ENCODE measurements at places on chromosomes 1 and 21.

GRCh38 chr1:244271691-244272308, 179.9 kb downstream of the ADSS2 start:
- DNase-seq, result no peak
- no peak overlapping the region for H3K4me3 ChIP-seq
- H3K27ac ChIP-seq, result no peak overlapping the region
- no peaks in the 10 kb centered on the region for H3K27me3 ChIP-seq
- H3K4me1 ChIP-seq, result no peaks in the 10 kb centered on the region
- no peaks in the 10 kb centered on the region for H3K36me3 ChIP-seq

DNA sequence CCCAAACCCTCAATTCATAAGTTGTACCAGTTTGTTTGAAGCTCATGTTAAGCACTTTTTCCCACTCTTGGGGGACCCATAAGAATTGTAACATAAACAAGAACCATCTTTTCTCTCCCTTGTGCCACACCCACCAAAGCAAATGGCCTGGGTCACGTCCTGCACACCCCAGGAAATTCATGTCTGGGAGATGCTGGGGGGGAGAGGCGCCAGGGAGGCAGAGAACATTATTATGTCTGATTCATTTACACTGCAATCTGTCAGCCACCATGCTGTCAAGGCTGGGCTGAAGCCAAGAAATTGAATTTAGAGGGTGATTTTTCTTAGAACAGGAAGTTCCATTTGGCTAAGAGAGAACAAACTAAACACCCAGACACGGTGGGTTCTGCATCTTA, 37.2 kb upstream of the IPO9 start:
- no peak overlapping the region for H3K4me3 ChIP-seq
- H3K27me3 ChIP-seq, result no peaks in the 10 kb centered on the region
- H3K27ac ChIP-seq, result no peak overlapping the region
- no peaks in the 10 kb centered on the region for H3K36me3 ChIP-seq
- H3K4me1 ChIP-seq, result no peaks in the 10 kb centered on the region

DNA sequence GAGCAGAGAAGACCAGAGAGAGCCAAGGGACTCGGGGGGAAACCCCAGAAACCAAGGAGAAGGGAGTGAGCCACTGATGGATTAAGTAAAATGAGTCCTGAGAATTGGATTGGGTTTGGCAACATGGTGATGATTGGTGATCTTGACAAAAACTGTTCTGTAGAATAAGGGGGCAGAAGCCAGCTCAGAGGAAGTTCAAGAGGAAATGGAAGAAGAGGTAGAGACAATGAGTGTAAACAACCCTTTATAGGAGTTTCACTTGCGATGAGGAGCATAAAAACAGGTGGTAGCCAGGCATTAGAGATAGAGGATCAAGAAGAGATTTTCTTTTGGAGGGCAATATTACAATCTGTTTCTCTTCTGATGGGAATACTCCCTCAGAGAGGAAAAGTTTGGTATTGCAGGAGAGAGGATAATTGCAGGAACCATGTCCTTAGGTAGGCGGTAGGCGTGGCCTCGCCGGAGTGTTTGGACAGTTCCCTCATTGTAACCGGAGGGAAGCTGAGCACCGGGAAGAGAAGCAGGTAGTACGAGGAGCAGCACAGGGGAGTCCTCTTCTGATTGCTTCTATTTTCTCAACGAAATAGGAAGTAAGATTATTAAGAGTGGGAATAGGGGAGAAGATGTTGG, 68.4 kb upstream of the TENT5C start:
- DNase-seq, result no peak
- no peaks in the 10 kb centered on the region for H3K36me3 ChIP-seq
- no peak overlapping the region for H3K27ac ChIP-seq
- H3K4me3 ChIP-seq, result no peak overlapping the region

DNA sequence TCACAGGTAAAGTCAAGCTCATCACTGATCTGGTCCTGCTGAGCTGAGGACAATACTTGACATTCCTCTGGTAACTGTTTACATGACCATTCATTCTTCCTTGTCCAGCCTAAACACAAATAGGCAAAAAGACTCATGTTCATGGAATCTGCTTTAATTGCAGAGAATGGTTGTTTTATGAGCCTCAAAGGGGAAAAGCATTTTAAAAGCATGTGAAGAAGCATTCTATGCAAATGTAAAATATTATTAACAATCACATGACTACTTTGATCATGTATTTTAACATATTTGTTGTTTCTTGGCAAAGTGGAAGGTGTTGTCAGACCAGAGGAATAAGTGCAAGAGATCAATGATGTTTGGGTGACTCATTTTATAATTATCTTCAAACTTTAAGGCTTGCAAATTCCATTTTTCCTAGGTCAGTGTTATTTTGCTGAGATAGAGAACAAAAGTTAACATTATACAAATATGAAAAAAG, 133.7 kb downstream of the RUNX1 start:
- no peak for DNase-seq
- H3K4me3 ChIP-seq, result no peak overlapping the region
- H3K36me3 ChIP-seq, result peaks cover 6% of the 10 kb centered on the region
- H3K27ac ChIP-seq, result no peak overlapping the region
- H3K27me3 ChIP-seq, result no peaks in the 10 kb centered on the region

GRCh38 chr1:56202186-56202585, 377.2 kb downstream of the PLPP3 start:
- no peak overlapping the region for H3K27ac ChIP-seq
- no peak overlapping the region for H3K4me3 ChIP-seq
- H3K36me3 ChIP-seq, result no peaks in the 10 kb centered on the region

DNA sequence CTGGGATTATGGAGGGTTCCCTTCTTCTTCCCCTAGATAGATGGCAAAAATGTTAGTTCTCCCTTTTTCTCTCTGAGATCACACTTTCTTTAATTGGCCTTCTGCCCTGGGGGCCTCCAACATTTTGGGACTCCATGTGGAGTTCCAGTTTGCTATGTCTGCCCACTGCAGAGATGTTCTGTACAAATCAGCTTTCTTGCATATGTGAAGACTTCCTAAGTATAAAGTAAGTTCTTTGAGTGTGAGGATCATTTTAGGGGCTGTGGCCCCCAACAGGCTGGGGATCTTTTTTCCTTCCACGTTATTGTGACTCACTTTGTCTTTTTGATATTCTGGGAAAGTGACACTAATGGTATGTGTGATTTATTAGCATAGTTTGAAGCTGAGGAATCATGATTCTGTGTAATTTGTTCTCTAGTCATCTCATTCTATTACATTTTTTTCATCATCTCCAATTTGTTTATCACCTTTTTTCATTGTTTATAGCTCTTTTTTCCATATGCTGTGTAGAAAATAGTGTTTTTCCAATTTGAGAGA, 48.2 kb downstream of the HHAT start:
- DNase-seq, result no peak
- no peaks in the 10 kb centered on the region for H3K27me3 ChIP-seq
- no peaks in the 10 kb centered on the region for H3K36me3 ChIP-seq
- H3K4me3 ChIP-seq, result no peak overlapping the region

- H3K36me3 ChIP-seq, result no peaks in the 10 kb centered on the region
- peaks cover 25% of the 10 kb centered on the region for H3K4me1 ChIP-seq
- no peak overlapping the region for H3K27ac ChIP-seq
Measured at GRCh38 chr1:234912548-234913277, 215.9 kb downstream of the TOMM20 start.

DNA sequence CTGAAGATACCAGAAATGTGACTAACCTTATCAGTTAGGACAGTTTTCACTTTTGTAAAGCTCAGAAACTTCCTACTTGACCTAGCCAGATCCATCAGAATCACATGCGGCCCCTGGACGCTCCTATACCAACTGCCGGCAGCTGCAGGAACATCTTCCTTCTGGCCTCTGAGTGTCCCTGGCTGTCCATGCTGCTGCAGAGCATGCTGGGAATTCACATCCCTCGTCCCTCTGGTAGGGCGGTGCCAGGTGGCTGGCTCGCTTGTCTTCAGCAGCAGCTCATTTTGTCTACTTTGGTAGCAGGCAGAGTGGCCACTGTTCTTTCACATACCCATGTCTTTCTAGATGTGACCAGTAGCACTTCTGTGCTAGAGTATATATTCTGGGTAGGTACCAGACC, 34.4 kb downstream of the HHAT start:
- no peaks in the 10 kb centered on the region for H3K27me3 ChIP-seq
- H3K36me3 ChIP-seq, result no peaks in the 10 kb centered on the region
- H3K4me3 ChIP-seq, result no peak overlapping the region
- no peak for DNase-seq

Data from CD8-positive, alpha-beta memory T cell (primary cell).